ENCODE measurements at places on chromosomes 11 and 22.

DNA sequence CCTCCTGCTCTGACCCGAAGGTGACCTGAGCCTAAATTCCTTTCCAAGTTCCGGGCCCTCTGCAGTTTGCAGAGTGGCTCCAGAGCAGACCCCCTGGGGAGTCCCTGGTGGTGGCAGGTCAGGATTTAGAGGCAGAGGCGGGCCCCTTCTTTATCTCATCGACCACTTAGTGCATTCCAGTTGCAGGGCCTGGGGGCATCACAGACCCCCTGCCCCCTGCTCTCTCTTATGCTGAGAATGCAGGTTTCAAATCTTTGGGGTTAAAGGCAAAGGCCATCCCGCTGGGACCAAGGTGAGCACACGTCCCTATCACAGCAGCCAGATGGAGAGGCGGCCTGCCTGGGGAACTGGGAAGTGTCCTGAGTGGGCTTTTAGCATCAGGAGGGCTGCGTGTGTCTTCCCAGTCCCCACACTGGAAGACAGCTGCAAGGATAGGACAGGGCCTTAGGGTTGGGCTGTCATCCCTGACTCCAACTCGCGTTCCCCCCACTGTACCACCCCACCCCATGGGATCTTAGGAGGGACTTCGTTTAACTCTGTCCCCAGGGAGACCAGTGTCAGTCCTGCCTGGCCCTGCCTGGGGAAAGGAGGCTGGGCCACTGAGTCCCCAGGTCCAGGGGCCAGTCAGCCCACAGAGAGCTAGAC, 11.3 kb downstream of the DERL3 start:
- no peak for DNase-seq

- no peak for DNase-seq
Observed at GRCh38 chr11:12236744-12237101, 126.3 kb downstream of the MICAL2 start.

DNA sequence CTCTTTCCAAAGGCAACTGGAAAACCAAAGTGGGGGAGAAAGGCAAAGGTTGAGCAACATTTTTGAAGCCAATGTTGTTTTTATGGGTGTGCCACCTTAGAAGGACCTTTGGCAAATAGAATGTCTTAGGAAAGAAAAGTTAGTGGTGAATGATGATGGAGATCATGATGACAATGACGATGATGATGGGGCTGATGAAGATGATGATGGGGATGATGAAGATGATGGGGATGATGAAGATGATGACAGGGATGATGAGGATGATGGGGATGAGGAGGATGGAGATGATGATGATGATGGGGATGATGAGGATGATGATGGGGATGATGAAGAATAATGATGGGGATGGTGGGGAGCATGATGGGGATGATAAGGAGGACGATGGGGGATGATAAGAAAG, 78.4 kb upstream of the MTMR2 start:
- no peak for DNase-seq

DNA sequence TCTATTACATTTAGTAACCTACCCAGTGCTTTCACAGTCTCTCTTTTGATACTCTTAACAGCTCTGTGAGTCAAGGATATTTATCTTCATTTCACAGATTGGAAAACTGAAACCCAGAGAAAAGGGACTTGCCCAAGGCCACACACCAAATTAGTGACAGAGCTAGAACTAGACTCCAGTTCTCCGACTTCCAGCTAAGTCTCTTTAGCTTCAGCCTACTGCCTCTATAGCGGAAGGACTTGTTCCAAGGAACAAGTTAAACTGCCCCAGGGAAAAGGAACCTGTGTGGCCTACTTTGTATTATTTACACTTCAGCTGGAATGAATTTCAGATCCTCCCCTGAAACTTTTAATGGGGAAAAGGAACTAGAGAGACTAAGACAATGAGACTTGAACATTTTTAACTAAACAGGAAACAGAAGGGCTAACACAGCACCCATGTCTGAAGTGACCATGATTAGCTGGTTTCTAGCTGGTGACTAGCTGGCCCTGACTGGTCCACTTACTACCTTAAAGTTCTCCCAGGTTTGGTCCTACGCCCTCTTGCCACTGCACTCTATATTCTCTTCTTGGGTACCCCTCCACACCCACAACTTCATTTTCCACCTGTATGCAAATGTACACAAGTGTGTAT, 1.3 kb downstream of the LRRC51 start:
- no peak for DNase-seq

DNA sequence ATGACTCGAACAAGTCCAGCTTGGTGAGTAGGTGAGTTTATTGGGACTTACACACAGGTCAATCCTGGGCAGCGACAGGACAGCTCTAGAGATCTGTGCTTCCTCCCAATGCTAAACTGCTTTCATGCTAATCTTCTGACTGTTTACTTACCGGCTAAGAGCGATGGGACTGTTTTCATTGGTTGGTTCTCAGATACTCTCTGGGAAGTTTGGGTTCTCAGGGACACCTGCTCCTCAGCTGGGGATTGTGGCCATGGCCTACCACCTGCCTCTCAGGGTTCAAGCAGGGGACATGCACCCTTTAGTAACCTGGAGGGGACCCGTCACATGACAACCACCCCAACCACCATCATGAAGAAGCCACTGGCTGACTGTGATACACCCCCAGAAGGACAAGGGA, 13.1 kb downstream of the APOL2 start:
- DNase-seq = no peak

GRCh38 chr11:113202431-113202830, 112.0 kb upstream of the TTC12 start:
- DNase-seq = no peak

GRCh38 chr22:38782402-38783094, 11.4 kb downstream of the DNAL4 start:
- no peak for DNase-seq
